Thyroid gland (tissue), 4 donors: ENCODE measurements at places on chromosomes 11 and 22. TPM values are rescaled to one million over a fixed set of nuclear protein-coding genes. Genes with fewer than 3 reads are reported as not detected.

GRCh38 chr11:19107125-19107524 is 9.8 kb upstream of the ZDHHC13 start:
- no peak overlapping the region for H3K27ac ChIP-seq
- H3K36me3 ChIP-seq, result no peaks in the 10 kb centered on the region
- no peak overlapping the region for H3K4me3 ChIP-seq
- no peaks in the 10 kb centered on the region for H3K27me3 ChIP-seq

The TMPRSS13 gene
- total RNA-seq, result 15.6 TPM

DNA sequence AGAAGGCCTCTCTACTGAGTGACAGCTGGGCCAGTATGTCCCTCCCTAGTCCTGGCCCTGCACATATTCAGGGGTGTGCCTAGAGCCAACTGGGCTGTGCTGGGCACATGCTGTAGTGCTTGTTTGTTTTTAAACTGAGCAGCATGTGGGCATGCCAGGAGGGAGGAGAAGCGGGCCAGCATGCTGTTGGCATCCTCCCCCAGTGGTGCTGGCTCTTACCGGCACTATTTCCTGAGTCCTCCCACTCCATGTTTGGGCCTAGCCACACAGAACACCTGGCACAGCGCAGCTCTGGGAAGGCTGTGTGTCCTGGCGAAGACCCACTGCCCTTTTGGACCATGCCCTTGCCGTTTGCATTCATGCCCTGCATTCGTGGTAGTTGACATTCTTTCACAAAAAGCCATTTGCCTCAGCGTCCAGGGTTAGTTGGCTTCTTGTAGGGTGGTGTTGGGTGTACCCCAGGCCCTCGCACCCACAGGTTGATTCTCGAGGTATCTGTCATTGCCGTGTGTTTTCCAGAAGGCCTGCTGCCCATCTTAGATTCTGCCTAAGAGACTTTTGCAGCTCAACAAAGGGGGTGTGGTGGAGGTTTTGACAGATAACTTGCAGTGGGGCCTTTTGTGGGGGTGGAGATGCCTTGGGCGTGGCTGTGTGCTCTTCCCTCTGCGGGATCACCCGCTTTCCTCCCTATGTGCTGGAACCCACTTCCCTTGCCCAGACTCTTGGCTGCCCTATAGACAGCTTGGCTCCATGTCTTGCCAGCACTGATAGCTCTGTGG is 13.6 kb downstream of the DGCR8 start:
- no peaks in the 10 kb centered on the region for H3K27me3 ChIP-seq
- H3K36me3 ChIP-seq, result peaks cover 85% of the 10 kb centered on the region
- no peak for DNase-seq
- no peaks in the 10 kb centered on the region for H3K4me1 ChIP-seq
- H3K27ac ChIP-seq, result no peak overlapping the region

- H3K36me3 ChIP-seq, result no peaks in the 10 kb centered on the region
- no peak overlapping the region for H3K4me3 ChIP-seq
- H3K4me1 ChIP-seq, result no peaks in the 10 kb centered on the region
- DNase-seq, result no peak
- no peak overlapping the region for H3K27ac ChIP-seq
Measured at GRCh38 chr11:11025087-11025486, 167.2 kb upstream of the ZBED5 start.

DNA sequence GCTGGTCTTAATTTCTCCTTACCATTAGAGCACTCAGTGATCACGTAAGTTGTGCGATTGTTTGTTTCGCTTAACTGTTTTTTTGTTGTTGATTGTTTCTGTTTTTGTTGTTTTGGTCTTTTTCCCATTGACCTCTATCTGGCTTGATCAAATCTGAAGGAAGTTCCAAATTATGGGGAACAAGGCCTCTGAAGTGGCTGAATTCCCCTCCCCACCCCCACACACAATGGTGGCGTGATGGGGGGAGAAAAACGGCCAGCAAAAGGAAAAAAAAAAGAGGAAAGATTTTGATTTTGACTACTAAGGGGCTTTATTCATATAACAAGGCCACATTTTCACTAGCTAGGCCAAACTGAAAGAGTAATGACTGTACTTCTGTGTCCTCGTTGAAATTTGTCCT is 53.6 kb downstream of the OSBPL5 start:
- H3K4me3 ChIP-seq, result no peak overlapping the region
- H3K4me1 ChIP-seq, result no peaks in the 10 kb centered on the region
- no peaks in the 10 kb centered on the region for H3K27me3 ChIP-seq
- no peak overlapping the region for H3K27ac ChIP-seq
- H3K36me3 ChIP-seq, result no peaks in the 10 kb centered on the region
